Activated CD4-positive, alpha-beta T cell treated with anti-CD3 and anti-CD28 coated beads for 24 hours (primary cell): ENCODE measurements at places on chromosomes 6 and 20.

DNA sequence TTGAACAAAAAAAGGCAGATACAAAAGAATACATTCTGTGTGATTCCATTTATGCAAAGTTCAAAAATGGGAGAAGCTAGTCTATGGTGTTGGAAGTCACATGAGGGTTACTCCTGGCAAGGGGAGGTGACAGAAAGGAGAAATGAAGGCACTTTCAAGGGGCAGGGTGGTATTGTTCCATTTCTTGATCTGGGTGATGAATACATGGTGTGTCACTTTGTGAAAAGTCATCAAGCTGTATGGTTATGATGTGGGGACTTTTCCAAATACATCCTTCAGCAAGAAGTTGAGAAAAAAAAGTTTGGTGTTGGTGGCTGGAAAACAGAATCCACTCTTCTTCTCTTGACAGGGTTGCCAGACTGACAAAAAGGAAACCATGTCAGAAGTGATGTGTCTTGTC, 60.6 kb upstream of the MDGA1 start:
- no peak for DNase-seq

GRCh38 chr20:35437599-35437998, 429 bp downstream of the GDF5 start:
- DNase-seq: no peak

DNA sequence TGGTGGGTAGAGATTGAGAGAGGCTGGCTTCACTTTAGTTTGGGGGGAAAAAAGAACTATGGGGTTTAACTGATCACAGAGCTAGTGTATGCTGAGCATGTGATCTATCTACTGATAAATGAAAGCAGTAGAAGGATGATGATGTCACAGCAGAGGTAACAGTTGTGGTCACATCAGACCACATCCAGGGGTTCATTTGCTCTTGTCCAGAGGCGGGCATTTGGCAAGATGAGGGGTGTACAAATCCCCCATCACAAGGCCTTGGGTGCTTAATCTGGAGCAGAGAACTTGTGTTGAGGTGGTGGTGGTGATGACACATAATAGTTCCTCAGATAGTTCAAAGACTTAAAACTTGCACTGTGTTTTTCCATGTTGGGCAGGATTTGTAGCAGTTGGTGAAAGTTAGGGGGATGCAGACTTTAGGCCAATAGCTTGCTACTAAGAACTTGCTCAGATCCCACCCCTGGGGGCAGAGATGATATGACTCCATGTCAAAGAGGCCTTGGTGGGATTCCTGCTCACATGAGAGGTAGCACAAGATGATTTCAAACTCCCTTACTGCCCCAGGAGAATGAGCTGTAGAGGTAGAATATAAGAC, 63.4 kb downstream of the PRDM1 start:
- no peak for DNase-seq

- DNase-seq: no peak
Observed at GRCh38 chr6:69456086-69456485, 340.7 kb downstream of the LMBRD1 start.

DNA sequence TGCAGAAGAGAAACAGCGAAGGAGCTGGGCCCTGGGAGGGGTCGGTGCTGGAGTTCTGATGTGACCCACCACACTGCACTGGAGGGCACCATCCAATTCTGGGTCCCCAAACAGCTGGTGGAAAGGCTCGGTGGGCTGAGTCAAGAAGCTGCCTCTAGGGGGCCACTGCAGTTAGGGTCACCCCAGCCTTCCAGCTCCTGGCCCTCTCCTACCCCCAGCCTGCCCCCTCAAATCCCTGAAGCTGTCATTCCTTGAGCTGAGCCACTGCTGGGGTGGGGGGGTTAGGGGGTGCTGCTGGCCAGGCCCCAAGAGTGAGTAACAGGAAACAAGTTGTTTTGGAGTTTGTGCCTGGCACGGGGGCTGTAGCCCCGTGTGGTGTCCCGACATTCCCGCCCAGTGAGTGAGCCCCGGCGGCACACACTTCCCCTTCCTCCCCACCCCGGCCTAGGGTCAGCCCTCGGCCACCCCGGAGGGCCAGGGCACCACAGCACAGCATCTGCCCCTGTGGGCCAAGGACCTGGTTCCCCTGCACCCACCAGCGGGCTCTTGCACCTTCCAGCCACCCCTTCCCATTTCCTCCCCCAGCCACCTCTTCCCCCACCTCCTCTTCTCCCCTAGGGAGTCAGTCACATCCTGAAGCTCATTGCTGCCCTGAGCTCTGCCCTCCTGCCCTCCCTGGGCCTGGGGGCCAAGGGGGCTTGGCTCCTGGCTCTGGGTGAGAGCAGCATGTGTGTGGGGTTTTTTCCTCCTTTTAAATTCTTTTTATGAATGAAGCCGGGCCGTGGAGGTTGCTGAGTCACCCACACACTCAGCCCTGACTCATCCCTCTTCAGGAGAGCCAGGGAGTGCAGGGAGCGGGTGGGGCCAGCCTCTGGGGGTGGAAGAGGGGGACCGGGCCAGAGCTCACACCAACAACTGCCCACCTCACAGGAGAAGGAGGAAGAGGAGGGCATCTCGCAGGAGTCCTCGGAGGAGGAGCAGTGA, 4.6 kb downstream of the SMIM29 start:
- peak; percentile 49 for DNase-seq

GRCh38 chr6:158257781-158258180, 54.5 kb upstream of the TULP4 start:
- DNase-seq: no peak

GRCh38 chr20:37378785-37379598, 33.1 kb downstream of the SRC start:
- DNase-seq: no peak

DNA sequence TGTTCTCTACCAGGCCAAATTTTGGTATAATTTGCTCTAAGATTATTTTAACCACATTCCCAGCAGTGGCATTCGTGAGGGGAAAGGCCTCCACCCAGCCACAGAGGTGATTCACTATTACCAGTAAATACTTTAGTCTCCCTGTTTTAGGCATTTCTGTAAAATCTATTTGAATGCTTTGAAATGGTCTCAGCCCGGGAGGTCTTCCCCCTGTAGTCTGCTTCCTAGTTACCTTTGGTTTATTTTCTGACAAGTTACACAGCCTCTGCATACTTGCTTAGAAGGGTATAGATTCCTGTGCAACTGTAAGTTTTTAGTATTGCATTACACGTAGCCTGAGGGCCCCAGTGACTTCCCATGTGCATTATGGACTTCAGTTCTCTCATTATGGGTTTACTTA, 248.7 kb downstream of the C6orf118 start:
- DNase-seq: no peak

- no peak for DNase-seq
Observed at GRCh38 chr20:9408422-9409300, 105.7 kb upstream of the LAMP5 start.

GRCh38 chr6:6808343-6808742, 219.8 kb downstream of the LY86 start:
- no peak for DNase-seq

DNA sequence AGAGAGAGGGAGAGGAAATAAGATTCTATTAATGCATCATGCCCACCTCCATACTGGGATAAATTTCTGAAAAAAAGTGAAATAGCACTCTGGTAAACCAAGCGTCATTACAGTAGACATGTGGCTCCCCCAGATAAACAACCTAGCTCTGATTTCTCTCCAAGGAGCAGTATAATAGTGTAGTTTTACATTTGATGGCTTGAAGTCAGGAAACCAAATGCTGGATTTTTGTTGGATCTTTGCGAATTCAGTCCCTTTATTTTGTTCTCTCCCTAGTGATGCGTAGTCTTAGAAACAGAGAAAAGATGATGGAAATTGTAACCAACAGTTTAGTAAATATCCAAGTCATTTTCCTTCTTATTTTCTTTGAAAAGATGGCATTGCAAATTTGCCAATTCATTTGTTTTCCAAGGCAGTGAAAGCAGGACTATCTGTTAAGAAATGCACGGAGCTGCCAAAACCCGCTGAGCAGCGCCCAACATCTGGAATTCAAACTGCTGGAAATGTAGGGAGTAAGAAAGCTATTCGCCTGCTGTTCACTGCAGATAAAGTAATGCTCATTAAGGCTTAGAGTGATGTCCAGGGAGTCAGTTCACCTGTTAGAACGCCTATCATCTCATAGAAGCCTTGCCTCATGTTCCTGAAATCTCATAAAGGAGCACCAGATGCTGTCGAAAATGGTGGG, 85.7 kb upstream of the DOK5 start:
- no peak for DNase-seq

DNA sequence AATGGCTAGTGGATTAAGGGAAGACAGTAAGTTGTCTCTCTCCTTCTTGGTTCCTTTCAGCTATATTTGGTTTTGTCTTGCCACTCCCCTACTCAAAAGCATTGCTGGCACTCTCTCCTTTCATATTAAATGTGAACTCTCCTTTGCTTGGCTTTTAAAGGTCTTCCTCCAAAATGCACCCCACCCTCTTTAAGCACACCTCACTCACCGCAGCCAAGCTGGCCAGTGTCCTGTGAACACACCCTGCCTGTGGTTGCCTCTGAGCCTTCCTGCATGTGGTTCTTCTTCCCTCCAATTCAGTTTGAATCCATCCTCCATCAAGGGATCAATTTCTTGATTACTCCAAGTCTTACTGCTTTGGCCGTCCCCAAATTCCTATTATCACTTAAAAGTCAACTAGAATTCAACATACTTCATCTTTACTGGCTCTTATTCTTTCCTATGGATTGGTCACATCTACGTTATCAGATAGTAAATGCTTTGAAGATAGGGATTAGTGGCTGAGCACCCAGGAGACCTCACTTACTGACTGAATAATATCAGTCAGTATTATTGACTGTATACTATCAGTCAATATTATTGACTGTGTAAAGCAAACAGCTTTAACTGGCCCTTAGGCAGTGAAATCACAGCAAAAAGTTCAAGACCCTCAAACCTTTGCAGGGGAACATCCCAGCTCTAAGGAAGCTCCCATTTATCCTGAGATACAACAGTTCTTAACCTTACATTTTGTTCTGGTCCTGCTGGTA, 41.6 kb upstream of the SPDEF start:
- no peak for DNase-seq

- DNase-seq: no peak
Observed at GRCh38 chr6:100300221-100300736, 164.4 kb downstream of the SIM1 start.

GRCh38 chr20:13105864-13106457, 97.2 kb downstream of the SPTLC3 start:
- no peak for DNase-seq

GRCh38 chr6:16344756-16345155, 106.4 kb downstream of the GMPR start:
- no peak for DNase-seq

DNA sequence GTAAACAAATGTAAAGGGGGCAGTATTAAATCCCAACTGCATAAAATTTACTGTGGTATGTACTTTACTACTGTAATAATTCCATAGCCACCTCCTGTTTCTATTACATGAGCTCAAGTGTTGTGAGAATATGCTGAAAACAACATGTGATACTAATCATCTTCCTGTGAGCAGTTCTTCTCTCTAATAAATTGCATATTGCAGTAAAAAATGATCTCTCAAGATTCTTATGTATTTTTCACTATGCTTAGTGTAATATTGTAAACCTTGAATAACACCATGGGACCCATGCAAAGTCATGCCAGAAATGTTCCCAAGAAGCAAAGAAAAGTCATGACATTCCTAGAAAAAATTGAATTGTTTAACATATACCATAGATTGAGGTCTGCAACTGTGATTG, 133.0 kb upstream of the ATXN1 start:
- no peak for DNase-seq

DNA sequence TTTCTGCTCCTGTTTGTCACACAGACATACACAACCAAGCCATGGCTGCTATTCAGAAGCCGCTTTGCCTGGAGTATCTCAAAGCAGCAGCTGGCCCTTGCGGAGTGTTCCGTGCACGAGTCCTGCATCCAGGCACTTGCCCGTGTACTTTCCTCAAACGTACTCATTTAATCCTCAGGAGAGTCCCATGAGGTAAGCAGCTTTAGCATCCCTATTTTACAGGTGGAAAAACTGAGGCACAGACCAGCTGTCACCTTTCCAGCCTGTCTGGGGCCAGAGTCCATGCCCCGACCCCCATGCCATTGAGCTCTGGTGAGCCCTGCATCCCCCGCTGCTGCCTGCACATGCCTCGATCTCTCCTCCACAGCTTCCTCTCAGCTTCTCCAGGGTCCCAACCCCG, 130.0 kb downstream of the ERMARD start:
- no peak for DNase-seq

DNA sequence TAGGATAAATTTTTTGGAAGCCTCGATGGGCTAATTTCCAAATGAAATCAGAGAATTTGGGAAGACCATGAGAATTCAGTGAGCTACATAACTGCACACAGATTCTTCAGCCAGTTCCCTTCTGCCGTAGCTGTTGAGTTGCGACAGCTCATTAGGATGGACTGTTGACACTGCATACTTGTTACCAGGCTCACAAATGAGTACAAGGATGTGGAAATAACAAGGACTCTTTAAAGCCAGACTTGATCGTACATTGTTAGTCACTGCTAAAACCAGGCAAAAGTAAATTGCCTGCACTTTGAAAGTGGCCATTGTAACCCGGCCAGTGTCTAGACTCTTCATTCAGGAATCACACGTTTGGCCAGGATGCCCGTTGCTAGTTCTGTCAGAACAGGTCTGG, 37.0 kb downstream of the NDUFAF5 start:
- no peak for DNase-seq

- DNase-seq: no peak
Observed at GRCh38 chr20:60584221-60584620, 626.0 kb downstream of the CDH26 start.

DNA sequence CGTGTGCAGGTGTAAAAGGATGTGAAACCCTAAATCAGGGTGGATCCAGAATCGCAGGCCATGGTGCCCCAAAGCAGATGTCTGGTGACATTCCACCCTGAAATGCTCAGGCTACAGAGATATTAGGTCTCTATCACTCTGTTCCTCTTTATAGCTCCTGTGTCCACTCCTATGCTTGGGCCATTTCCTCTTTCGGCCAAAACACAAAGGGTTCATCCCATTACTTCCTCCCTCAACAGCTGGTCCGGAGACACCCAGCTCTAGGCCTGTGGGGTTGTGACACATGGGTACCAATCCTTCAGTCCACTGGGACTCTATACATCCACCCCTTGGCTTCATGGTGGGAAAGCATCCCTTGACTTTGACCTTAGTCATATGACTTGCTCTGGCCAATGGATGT, 1.7 kb upstream of the SIGLEC1 start:
- DNase-seq: no peak

DNA sequence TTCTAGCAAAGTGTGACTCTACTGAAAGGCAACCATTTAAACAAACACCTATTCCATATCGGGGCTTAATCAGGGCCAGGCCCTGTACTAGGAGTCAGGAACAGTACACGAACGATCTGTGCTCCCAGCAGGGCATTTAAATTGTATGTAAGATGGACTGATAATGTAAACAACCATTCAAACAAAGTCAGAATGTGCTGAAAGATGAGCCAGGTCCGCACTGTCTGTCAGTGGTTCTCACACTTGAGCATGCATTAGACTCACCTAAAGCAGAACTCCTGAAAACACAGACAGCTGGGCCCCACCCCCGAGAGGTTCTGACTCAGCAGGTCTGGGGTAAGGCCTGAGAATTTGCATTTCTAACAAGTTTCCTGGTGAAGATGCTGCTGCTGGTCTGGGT, 81.6 kb downstream of the PXDC1 start:
- DNase-seq: no peak
